Thoracic aorta (tissue), 2 donors: ENCODE measurements at places on chromosomes 3 and 15. TPM values are rescaled to one million over a fixed set of nuclear protein-coding genes. Genes with fewer than 3 reads are reported as not detected.
A peak's percentile ranks its signal among the peaks of the same experiment; 100 is the strongest.

DNA sequence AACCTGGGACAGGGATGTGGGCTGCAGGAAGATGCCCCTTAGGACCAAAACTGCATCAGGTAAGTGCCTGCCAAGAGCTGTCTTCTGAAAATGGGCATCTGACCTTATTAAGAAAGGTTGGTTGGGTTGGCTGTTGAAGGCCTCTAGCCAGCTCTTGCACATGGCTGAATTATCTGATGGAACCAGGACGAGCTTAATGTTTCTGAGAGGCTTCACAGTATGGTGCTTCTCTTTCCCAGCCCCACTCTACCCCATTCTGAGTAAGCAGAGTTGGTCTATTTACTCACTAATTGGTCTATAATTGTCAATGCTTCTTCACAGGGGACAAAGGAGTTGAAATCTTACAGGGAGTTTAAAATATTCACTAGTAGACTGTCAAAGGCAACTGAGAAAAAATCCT lies 48.4 kb downstream of the DTWD1 start:
- H3K27me3 ChIP-seq, result no peaks in the 10 kb centered on the region
- H3K36me3 ChIP-seq, result no peaks in the 10 kb centered on the region
- no peak overlapping the region for H3K27ac ChIP-seq
- DNase-seq, result no peak
- H3K4me1 ChIP-seq, result peaks cover 4% of the 10 kb centered on the region

GRCh38 chr3:125151442-125151817 lies 61.1 kb downstream of the SLC12A8 start:
- H3K4me3 ChIP-seq, result peak overlapping the region; percentile 27
- no peak for DNase-seq
- H3K36me3 ChIP-seq, result no peaks in the 10 kb centered on the region
- no peaks in the 10 kb centered on the region for H3K27me3 ChIP-seq
- peak overlapping the region; percentile 47 for H3K27ac ChIP-seq
- H3K4me1 ChIP-seq, result peaks cover 57% of the 10 kb centered on the region

DNA sequence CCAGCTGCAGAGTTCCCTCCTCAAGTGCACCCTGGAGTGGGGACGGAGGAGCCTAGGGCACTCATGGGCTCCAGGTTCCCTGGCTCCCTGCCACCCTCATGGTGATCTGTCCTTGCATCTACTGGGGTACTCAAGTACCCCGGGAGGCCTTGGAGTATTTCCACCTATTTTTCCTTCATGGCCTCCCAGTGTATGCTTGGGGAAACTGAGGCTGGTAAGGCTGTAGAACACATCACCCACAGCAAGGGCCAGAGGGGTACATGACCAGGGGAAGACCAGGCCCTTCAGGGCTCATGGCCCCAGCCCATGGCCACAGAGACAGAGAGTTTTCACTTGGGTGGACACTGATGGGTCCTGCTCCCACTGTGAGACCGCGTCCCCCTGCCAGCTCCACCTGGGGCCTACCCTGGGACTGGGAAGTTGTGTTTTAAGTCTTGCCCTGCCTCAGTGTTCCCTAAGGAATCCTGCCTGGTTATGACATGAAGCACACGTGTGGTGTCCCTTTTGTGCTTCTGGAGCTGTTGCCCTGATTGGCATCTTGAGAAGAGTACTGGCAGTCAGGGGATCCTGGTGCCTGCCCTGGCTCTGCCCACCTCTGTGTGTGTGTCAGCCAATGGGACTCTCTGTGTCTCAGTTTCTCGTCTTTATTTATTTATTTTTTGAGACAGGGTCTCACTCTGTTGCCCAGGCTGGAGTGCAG lies 132.8 kb downstream of the TJP1 start:
- H3K27me3 ChIP-seq, result no peaks in the 10 kb centered on the region
- H3K4me1 ChIP-seq, result no peaks in the 10 kb centered on the region
- H3K4me3 ChIP-seq, result no peak overlapping the region
- H3K36me3 ChIP-seq, result no peaks in the 10 kb centered on the region

DNA sequence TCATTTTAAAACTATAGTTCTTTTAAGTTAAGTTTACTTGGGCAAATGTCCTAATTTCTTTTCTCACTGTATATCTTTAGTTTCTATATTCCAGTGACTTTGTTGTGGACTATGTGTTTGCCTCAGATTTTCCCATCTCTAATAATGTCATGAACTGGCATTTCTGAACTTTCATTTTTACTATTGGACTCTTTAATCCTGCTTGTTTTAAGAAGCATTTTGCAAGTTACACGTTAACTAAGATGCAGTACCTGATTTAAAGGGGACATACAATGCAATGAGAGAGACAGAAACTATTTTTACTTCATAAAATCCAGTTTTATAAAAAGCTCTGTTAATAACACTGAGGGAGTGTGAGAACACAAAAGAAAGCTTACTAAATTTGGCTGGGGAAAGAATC lies 58.6 kb upstream of the PHLDB2 start:
- no peaks in the 10 kb centered on the region for H3K36me3 ChIP-seq
- no peaks in the 10 kb centered on the region for H3K27me3 ChIP-seq
- no peak overlapping the region for H3K4me3 ChIP-seq
- H3K27ac ChIP-seq, result peak overlapping the region; percentile 86
- no peak for DNase-seq

DNA sequence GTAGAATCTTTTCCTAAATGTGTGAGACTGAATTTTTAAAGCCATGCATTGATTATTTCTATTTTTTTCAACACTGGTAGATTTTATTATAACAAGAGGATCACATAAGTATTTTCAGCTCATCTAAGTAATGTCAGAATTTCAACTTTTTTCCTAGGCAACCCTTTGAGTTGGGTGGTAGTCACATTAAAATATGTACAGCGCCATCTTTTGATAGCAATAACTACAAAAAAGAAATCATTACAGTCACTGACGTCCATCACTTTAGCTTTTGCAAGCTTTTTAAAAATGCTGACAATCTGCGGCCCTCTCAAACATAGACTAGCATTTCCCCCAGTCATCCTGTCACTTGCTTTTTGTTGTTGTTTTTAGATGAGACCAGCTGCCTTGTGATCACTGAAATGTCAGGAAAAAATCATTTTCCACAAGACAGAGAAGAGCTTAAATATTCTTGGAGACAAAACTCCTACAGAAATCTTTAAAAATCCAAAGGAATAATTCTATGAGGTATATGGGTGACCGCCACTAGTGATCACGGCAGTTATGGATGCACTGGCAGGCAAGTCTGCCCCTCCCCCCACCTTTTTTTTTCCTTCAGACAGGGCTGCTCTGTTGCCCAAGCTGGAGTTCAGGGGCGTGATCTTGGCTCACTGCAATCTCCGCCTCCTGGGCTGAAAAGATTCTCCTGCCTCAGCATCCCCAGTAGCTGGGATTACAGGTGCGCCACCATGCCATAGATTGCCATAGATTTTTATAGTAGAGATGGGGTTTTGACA lies 384.0 kb upstream of the KCNMB2 start:
- no peaks in the 10 kb centered on the region for H3K4me1 ChIP-seq
- DNase-seq, result no peak
- no peak overlapping the region for H3K4me3 ChIP-seq

GRCh38 chr3:102259663-102260062 lies 175.2 kb upstream of the ZPLD1 start:
- H3K27me3 ChIP-seq, result no peaks in the 10 kb centered on the region
- no peak overlapping the region for H3K4me3 ChIP-seq
- H3K27ac ChIP-seq, result no peak overlapping the region
- no peaks in the 10 kb centered on the region for H3K36me3 ChIP-seq
- no peaks in the 10 kb centered on the region for H3K4me1 ChIP-seq
- DNase-seq, result no peak

GRCh38 chr15:91408476-91409076 lies 308.5 kb downstream of the SV2B start:
- H3K27ac ChIP-seq, result no peak overlapping the region
- no peaks in the 10 kb centered on the region for H3K27me3 ChIP-seq
- H3K4me1 ChIP-seq, result peaks cover 24% of the 10 kb centered on the region
- H3K4me3 ChIP-seq, result peak overlapping the region; percentile 35
- H3K36me3 ChIP-seq, result no peaks in the 10 kb centered on the region
- no peak for DNase-seq

Gene ATG7
- total RNA-seq, result 56.6 TPM

Gene GOLGA6L10
- total RNA-seq, result 0.42 TPM

Gene KNG1
- not detected for total RNA-seq
